ENCODE measurements at places on chromosomes 11 and 22.
A peak's percentile ranks its signal among the peaks of the same experiment; 100 is the strongest.

- no peak for DNase-seq
Measured at GRCh38 chr11:96167787-96168186, 175.2 kb downstream of the MAML2 start.

DNA sequence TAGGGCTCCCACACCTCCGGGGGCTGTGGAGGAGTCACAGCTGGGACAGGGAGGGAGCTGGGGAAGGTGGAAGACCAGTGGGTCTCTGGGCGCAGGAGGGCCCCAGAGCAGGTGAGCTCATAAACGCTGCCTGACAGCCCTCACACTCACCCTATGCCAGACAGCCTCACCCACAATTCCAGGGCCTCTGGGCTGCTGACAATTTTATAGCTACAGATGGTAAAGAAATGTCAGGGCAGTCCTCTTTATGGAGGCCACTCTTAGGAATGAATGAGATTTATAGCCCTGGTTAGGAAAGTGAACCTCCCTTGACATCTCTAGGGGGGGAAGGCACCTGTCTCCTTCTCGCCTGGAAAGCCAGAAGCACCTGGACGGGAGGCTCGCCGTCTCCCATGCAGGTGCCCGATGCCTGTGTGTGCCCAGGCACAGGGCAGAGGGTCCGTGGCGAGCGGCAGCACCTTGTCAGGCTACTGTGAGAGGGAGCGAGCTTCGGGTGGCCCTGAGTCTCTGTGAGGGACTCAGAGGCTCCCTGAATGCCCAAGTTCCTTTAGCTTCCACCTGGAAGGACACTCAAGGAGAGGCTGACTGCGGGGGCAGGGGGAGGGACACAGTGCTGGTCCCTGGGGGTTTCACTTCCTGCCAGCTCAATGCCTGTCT is 39.9 kb downstream of the IGSF9B start:
- no peak for DNase-seq

DNA sequence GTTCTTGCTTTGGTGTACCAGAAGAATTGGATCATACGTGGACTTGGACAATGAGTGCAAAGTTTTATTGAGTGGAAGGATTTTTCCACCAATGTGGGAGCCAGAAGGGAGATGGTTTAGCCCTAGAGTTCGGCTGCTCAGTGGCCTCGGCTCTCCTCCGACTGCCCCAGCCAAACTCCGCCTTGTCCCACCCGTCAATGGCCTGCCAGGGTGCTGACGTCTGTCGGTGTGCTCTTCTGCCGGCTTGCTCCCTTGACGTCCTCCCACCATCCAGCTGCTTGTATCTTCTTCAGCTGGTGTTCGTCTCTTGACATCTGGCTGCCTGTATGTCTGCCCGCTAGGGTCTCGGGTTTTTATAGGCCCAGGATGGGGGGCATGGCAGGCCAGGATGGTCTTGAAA is 154.8 kb downstream of the APOL5 start:
- no peak for DNase-seq

- no peak for DNase-seq
Measured at GRCh38 chr11:110951037-110951949, 239.1 kb upstream of the ARHGAP20 start.

GRCh38 chr11:109123816-109124787 is 297.9 kb upstream of the C11orf87 start:
- no peak for DNase-seq

GRCh38 chr11:12382451-12382850 is 5.1 kb downstream of the PARVA start:
- DNase-seq, result no peak

GRCh38 chr22:49937758-49938564 is 19.5 kb downstream of the CRELD2 start:
- peak; percentile 71 for DNase-seq

DNA sequence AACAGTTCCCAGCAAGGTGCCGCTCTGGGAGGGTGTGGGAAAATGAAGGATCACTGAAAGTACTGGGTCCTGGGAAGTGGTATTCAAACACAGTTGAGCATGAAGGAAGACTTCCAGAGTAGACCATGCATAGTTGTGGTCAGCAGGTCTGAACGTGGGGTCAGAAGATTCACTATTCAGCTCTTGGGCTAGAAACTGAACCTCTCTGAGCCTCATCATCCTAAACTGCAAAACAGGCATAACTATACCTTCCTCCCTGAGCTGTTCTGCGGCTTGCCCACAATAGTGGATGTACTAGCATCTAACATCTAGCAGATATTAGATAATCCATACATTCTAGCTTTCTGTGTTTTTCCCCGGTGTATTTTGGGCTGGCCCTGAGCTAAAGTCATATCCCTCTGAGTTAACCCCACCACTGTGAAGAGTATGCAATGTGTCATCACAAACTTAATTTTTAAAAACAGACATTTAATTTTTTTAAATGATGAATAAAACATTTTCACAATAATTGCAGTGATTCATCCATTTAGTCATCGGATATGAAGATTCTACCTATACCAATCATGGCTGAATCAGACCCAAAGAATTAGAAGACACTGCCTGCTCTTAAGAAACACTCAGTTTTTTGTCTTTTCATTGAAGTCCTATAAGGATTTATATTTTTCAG is 179.1 kb downstream of the BLID start:
- DNase-seq, result no peak

DNA sequence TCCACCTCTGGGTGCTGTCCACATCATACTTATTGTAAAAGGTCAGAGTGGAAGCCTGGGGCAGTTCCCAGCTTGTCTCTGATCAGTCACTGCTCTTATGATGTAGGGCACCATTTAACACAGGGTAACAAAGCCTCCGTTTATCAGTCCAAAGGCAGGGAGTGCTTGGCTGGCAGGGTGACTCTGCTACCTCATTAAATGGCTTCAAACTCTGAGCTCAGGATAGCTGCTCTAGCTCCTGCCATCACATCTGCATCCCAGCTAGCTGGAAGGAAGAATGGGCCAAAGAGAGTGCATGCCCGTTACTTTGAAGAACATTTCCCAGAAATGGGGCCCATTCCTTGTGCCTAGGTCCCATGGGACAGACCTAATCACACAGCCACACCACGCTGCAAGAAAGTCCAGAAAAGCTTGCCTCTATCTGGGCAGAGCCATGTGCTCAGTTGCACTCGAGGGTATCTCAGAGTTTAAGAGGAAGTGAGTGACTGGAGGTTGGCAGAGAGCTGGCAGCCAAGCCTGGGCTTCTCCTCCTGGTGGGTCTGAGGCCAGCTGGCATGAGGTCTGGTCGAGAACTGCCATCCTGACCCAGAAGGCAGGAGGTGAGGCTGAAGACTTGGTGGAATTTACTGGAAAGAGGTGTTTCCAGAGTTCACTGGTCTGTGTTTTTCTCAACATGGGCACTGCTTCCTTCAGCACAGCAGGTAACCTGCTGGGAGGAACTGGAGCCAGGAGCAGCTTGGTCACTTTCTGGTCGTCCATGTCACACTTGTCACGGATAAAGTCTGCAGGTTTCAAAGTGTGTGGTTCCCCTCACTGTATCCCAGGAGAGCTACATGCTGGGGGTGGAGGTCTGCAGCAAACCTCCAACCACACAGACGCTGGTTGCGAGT is 935.7 kb downstream of the BRD1 start:
- DNase-seq, result peak; percentile 36

DNA sequence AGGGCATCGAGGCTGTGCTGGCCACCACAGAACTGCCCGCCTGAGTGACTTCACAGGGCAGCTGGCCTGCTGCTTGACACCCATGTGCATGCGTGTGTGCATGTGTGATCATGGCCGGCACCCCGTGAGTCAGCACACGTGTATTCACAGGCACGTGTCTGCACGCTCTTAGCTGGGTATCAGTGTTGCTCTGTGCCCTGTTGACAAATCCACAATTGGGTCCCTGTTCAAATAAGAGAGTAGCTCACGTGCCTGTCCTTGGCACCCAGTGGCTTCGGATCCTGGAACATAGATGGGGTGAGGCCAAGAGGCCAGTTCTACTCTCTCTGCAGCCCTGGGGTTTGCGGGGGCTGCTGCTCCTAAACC is 14.0 kb downstream of the B3GAT1 start:
- DNase-seq, result no peak

DNA sequence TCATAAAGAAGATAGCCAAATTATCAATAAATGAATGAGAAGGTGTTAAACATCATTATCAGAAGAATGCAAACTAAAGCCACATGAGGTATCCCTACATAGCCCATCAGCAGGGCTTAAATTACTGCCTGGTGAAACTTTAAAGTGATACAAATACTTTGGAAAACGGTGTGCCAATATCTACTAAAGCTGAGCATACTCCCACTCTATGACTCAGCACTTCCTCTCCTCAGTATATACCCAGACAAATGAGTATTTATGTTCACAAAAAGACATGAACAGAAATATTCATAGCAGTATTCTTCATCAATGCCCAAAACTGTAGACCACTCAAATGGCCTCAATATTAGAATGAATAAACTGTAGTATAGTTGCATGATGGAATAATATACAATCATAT is 284.6 kb upstream of the ZC3H12C start:
- DNase-seq, result no peak

GRCh38 chr11:36738292-36738861 is 140.3 kb upstream of the RAG2 start:
- no peak for DNase-seq

GRCh38 chr11:72899238-72899637 is 85.0 kb downstream of the ATG16L2 start:
- DNase-seq, result no peak

DNA sequence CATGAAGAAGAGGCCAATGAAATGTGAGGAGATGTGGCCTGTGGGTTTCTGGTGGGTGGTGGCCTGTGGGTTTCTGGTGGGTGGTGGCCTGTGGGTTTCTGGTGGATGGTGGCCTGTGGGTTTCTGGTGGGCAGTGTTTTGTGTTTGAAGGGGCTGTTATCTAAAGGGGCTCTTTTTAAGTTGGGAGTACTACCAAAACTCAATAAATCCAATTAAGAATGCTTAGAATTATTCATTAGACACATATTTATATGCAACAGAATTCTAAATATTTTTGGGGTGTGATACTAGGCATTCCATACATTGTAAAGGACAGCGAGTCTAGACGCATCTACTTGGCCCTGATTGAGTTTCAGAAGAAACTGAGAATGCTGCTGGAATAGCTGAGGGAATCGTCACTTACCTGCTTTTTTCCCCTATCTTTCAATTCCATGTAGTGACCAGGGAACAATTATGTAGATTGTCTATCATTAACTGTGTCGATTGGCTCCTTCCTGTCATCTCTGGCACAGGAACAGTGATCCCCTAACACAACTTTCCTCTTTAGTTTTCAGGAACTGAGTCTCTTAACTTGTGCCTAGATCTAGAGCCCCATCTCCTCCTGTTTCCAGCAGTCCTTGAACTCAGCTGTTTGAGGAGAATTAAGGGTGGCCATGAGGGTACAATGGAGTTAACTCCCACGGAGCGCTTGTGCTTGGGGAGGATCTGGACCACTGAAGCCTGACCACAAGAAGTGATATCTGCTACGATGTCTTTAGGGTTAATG is 37.3 kb upstream of the TOP3B start:
- no peak for DNase-seq

DNA sequence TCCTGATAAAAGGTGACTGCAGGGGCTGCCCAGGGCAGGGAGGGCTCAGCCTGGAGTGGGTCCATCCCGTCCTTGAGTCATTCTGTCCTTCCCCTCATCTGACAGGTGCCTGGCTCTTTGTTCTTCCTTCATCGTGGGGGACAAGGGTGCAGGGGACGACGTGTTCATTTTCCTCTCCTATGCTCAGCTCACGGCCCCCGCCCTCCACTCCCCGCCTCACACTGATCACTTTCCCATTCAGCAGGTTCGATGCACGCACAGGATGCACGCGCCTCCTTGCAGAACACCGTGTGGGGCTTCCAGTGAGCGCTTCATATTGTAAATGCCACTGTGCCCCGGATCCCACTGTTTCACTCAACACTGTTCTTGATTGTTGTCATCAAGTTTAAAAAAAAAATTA is 32.7 kb upstream of the SHANK2 start:
- no peak for DNase-seq

- no peak for DNase-seq
Measured at GRCh38 chr11:118918128-118918685, 7.5 kb downstream of the BCL9L start.

DNA sequence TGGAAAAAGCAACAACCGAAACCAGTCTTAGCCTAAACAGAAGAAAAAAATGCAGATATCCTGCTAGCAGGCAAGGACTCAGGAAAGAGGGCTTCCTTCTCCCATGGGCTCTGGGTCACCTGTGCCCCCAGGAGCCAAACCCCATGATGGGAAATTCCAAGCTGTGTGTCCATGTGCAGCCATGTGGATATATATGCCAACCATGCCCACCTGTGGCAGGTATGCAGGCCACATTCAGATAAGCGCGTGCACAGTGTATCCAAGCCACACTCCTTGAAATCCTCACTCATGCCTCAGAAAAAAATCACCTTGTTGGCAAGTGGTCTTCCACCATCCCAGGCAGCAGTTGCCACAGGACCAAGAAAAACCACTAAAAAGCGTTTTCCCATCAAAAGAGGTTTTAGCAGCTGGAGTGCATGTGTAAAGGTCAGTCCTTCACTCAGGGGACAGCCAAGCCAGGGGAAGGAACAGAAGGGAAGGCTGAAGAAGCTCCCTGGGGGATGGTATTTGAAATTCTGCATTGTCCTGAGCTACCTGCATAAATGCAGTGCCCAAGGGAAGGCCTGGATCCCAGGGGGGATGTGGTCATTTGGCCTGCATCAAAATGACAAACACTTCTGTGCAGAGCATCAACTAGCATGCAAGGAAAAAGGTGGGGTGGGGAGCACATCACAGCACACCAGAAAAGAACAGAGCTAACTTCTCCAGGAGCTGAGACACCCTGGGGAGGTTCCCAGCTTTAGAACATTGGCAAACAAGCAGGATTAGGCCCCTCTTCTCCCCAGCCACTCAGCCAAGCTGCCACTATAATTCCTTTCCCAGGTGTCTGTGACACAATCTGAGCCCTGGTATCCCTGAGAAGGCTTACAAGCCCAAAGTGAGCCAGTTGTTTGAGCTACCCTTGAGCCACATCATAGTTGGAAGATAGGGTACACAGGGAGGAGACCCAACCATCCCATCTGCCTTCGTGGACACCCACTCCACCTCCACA is 76.2 kb downstream of the GALNT18 start:
- no peak for DNase-seq

DNA sequence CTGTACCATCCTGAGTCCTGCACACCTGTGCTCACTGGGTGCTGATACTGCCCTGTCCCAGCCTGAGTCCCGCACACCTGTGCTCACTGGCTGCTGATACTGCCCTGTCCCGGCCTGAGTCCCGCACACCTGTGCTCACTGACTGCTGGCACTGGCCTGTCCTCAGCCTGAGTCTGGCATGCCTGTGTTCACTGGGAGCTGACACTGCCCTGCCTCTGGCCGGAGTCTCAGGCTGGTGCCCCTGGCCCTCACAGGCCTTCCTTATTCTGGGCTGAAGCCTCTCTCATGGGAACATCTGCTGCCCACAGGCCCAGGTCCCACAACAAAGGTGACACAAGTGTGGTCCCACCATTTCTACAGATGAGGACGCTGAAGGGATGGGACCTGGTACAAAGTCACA is 115.1 kb downstream of the MPPED1 start:
- DNase-seq, result no peak

GRCh38 chr11:48103621-48104567 is 112.7 kb upstream of the OR4B1 start:
- no peak for DNase-seq
